ENCODE measurements at places on chromosomes 3 and 15. TPM values are rescaled to one million over a fixed set of nuclear protein-coding genes. Genes with fewer than 3 reads are reported as not detected.

DNA sequence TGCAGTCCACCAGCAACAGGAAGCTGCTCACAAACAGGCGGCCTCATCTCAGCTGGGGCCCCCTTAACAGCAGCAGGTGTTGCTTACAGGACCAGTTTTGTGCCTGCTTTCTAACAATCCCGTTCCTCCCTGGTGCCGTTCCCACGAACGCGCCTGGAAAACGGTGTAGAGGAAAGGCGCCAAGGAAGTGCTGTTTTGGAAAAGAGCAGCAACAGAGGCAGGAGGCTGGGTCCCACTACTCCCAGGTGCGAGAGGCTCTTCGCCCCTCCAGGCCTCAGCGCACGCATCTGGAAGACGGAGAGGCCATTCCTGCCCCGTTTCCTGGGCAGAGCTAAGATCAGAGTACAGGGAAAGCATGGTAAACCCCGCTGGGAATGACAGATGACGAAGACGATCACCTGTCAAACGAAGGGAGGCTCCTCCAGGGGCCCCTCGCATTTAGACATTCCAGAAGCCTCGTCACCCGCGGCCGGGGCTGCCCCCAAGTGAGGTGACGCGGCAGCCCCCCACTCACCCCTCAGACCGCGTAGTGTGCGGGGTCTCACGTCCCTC, 603 bp downstream of the SCAPER start:
- peak; percentile 53 for DNase-seq

FAM174B gene
- 0.18 TPM for polyA plus RNA-seq

DNA sequence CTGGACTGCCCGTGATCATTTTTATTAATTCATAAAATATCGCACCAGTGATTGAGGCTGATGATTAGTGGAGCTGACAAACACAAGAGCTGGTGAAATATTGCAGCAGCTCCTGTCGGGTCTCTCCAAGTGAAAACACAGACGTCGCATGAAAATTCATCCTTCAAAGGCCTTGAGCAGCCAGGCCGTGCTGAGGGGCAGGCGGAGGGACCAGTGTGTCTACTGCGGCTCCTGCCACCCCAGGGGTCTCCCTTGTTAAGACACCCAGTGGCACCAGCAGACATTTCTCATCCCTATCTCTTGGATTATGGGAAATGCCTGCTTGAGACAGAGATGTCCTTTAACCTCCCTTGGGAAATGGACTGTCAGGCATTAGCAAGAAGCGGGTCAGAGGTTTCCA, 289.4 kb upstream of the TLE3 start:
- peak; percentile 37 for DNase-seq

DNA sequence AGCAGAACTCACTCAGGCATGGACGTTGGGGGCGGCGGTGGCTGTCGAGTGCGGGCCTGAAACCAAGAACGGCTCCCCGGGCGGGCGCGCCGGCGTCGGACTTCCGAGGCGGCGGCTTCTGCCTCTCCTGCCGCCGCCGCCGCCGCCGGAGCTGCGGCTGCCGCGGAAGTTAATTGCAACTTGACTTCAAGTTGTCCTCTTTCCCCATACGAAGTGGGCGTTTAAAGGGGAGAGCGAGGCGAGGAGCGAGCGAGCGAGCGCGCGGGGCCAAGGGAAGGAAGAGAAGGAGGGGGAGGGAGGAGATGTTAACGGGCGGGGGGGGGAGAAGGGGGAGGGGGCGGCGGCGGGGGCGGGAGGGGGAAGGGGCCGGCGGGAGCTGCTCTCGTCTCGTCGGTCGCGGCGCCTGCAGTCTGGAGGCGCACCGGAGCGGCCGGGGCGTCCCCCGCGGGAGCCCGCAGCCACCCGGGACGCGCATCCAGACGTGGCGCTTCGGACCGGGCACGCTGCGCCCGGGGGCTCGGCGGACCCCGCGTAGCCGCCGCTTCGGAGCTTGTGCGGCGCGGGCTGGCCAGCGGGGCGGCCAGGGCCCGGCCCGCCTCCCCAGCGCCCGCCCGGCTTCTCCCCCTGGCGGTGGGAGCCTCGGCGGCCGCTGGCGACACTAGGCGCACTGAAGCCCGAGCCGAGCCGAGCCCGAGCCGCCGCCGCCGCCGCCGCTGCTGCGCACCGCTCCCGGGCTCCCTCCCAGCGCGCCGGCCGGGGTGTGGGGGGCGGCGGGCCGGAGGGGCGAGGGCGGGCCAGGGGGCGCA, 19.7 kb upstream of the SATB1 start:
- peak; percentile 94 for DNase-seq

DNA sequence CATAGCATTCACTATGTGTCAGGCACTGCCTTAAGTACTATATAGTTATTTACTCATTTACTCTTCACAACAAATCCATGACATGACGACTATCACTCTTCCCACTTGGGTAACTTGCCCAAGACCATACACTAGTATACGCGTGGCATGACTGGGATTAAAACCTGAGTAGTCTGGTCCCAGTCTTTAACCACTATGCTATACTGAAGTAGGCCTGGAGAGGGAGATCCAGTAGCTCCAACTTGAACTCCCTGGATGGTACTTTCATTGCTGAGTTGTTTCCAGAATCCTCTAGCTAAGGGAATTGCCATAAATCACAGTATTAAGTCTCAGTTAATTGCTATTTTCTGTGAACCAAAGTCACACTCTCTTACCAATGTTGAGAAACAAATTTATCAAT, 116.2 kb upstream of the LSAMP start:
- DNase-seq, result no peak

NRROS gene
- polyA plus RNA-seq, result 0.19 TPM

SCN11A gene
- 0.02 TPM for polyA plus RNA-seq

- no peak for DNase-seq
Observed at GRCh38 chr15:80411788-80412288, 7.7 kb downstream of the ARNT2 start.

ERICH6 gene
- 0.08 TPM for polyA plus RNA-seq

TERB2 gene
- not detected for polyA plus RNA-seq

DNA sequence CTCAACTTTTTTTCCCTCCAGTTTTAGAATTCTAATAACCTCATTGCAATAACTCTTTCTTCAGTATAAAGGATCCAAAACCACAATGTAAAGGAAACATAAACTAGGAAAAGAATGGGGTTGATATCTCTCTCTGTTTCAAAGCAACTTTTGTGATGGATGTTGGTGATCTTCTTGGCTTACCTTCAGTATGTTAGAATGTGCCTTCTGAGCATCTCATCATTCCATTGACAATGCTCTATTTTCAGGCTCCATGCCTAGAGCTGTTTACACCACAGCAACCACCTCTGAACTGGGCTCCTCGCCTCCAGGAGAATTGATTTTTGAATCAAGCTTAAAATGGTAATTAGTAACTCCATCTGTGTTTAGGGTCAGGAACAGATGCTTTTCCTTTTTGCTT, 6.6 kb downstream of the NLGN1 start:
- no peak for DNase-seq

DNA sequence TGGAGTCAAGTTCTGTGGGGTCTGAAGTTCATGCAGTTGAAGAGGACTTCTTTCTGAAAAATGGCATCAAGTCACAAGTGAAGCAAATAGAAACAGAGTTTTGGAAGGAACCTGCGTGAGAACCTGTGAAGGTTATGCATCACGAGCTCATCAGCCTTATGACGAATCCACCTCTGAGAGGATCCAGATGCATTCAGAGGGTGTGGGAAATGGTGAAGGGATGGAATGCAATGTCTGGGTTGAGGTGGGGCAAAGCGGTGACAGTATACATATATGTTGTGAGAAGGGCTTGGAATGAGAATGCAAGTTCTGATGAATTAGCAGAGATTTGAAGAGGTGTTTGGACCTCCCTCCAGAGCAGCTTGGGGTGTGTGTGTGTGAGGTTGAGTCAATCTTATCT, 382.1 kb upstream of the TBL1XR1 start:
- DNase-seq, result no peak

- no peak for DNase-seq
Observed at GRCh38 chr3:11565072-11565471, 78.6 kb downstream of the VGLL4 start.

CFAP92 gene
- not detected for polyA plus RNA-seq

- DNase-seq, result no peak
Observed at GRCh38 chr3:133488785-133489367, 84.6 kb upstream of the CDV3 start.

DNA sequence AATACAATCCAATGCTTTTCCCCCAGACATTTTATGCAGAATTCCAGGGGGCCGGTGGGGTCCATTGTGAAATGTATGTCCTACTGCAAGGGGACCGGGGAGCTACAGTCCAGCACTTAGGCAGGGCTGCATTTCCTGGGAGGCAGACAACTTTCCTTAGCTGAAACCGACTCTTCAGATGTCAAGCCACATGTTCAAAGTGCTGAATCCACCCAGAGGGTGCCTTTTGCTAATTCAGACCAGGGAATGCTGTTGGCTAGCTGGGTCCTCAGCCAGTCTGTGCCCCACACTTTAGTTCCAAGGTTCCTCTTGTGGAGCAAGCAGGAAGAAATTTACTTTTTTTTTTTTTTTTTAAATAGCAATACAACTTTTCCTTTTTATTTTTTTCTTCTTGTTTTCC, 219.5 kb upstream of the LRTM1 start:
- DNase-seq, result no peak

- no peak for DNase-seq
Observed at GRCh38 chr3:151900884-151901643, 27.6 kb downstream of the SUCNR1 start.

MAP1A gene
- polyA plus RNA-seq, result 5.3 TPM

SRPRB gene
- polyA plus RNA-seq, result 28.8 TPM

DNA sequence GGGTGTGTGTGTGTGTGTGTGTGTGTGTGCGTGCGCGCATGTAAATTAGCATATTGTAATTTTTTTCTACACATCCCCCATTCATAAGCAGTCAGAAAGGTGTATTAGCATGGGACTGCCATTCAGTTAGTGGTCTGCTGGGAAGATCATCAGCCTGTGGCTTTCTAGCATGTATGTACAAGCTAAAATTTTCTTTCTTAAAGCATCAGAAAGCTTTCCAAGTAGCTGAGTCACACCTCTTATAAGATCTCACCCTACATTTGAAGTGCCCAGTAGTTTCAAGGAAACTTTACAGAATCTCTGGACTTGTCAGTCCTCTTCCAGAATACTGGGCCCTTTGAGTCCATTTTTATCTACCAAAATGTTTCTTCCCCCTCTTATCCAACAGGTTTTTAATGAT, 411.4 kb upstream of the TPRG1 start:
- no peak for DNase-seq

DNA sequence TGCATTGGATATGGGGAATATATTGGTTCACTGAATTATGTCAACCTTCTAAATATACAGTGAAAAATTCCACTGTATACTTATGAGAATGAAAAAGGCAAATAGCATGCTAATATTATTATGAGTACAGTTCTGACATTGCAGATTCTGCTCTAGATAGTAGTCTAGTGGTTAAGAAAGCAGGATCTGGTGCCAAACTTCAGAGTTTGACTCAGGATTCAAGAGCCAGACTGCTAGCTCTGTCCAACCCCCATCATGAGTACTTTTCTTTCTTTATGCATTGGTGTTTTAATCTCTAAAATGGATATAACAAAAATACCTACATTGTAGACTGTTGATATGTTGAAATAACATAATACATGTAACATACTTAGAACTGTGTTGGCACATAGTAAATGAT, 57.3 kb upstream of the PLSCR4 start:
- no peak for DNase-seq

- no peak for DNase-seq
Observed at GRCh38 chr3:188860147-188860546, 311.6 kb upstream of the TPRG1 start.

KNG1 gene
- polyA plus RNA-seq, result not detected

DNA sequence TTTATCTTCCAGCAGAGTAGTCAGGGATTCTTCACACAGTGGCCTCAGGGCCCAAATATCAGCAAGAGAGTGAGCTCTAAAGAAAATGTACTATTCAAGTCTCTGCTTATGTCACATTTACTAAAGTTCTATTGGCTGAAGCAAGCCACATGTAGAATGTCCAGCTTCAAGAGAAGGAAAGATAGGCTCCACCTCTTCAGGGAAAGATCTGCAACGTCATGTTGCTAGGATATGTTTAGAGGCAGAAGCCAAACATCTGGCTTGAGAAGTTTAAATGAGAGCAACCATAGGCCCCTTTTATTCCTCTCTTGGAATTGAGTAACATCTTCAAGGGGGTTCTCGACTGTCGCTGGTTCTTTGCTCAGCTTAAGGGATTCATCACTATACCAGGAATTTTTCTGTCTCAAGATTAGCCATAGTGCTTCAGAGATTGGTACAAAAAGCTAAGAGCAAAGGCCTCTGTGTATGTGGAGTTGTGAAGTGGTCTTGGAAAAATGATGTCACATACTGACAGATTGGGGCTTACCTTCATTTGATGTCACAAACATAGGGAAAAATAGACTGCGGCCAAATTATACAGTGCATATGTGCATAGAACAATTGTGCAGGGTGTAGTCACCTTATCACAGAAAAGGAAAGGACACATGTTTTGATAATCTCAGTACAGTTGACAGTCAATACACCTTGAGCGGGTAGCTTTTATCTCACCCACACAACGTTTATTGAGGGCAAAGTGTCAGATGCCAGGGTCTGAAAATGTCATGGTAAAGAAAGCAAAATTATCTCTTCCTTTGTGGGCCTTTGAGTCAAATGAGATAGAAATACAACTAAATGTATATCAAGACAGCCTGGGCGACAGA, 11.3 kb upstream of the THRB start:
- DNase-seq, result no peak

DNA sequence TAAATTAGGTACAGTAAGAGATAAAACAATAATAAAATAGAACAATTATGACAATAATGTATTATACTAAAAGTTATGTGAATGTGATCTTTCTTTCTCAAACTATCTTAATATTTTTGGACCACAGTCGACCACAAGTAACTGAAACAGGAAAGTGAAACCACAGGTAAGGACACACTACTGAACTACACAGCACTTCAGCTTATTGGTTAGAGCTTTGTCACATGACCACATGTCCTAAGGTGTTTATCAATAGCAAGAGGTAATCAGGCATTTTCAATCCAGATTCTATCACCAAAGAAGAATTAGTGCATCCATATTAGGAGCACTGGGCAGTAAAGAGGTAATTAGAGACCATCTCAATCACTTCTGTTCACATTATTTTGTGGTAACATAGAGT, 392.8 kb downstream of the RSL24D1 start:
- no peak for DNase-seq

DNA sequence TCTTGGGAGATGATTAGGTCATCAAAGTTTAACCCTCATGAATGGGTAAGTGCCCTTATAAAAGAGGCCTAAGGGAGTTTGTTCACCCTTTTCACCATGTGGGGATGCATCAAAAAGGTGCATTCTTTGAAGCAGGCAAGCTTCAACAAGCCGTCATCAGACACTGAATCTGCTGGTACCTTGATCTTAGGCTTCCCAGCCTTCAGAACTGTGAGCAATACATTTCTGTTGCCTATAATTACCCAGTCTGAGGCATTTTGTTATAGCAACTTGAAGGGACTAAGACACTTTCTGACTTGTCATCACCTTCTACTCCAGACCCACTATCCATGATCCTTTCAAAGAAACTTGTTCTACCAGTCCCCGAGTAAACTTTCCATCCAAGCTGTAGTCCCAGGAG, 44.6 kb upstream of the LRRC58 start:
- no peak for DNase-seq

DNA sequence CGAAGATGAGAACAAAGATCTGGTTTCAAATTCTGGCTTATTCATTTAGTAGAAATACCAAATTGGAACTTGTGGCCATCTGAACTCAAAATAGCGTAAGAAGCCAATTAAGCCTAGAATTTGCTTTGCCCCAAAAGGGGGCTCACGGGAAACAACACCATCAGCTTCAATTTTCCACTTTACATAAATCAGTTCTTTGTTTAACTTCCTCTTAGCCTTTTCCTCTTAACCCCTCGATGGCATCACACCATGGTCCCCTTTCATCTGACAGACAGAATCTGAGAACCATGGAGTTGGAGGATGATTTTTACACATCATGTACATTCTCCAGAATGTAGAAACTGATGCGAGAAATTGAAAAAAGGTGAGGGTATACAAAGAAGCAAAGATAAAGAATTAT, 207.0 kb downstream of the FOXP1 start:
- no peak for DNase-seq
